ENCODE measurements at places on chromosomes 6 and 20.

DNA sequence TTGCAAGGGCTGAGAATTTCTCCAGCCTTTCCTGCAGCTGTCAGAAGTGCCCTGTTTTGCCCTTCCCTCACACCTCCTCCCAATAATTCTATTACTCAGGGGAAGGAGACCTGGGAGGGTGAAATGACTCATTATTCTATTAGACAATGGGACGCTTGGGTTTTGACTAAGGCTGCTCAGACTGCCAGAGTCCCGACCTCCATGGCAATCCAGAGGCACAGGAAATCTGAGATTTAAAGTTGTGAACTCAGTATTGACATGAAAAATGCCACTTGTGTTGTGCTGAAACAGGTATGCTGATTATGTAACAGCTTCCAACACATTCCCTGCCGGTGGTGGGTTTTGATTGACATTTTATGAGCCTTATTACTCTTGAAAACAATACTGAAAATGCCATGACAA, 625.9 kb upstream of the FLRT3 start:
- DNase-seq, result no peak

- DNase-seq, result no peak
These were observed 81.1 kb downstream of the IBTK start for GRCh38 chr6:82166493-82166892.

DNA sequence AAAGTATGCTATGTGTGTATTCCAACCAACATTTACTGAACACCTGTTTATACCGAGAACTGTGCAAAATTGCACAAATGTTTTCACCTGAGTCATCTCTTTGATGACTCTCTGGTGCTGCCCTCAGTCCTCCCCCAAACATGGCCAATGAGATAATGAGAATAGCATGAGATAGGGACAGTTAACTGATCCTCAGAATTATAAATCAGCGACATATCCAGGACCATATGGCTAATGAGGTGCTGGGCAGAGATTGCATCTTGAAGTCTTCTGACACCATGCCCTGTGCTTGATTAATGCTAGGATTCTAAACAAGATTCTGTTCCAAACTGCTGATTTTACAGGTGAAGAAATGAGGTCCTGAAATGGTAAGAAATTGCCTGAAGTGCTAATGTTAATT, 13.0 kb downstream of the CLVS2 start:
- DNase-seq, result no peak

DNA sequence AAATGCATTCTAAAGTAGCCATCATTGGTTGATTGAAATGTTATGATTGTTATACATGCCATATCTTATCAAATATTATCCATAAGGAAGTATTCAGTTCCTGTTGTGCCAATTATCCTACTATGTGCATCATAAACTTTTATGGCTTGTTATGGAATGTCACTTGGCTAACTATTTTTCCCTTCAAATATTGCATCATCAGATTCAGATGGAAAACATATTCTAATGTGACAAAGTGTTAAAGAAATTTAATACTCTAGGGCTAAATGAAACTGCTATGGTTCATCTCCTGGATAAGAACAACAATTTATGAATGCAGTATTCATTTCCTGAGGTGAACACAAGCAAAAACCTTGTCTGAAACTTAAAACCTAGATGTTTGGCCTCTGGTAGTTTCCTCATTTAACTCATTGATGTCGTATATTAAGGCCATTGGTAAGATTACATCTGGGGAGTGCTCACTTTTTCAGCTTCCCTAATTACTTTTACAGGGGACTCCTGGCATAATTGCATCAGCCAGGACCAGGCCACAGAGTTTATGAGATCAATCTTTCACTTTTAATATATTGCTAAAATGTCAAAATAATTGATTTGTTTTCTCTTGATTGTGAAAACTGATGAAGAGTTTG, 134.9 kb upstream of the CEP162 start:
- DNase-seq, result no peak

- DNase-seq, result no peak
These were observed 96.8 kb downstream of the ARMC2 start for GRCh38 chr6:108944707-108945680.

DNA sequence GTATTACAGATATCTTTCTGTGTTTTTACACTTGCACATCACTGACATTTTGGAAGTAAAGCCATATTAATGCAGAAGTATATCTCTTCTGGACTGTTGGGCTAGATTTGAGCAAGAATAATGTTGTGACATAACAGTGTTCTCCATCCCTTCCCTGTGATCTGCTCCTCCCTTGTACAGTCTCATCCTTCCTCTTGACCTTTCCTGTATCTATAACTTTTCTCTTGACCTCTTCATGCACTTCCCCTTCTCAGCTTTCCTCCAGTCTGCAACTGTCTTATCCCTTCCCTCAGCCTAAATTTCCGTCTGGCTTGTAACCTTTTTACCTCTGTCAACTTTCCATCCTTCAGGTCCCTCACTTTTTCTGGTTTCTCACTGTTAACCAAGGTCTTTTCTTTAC, 29.8 kb downstream of the NCOA3 start:
- no peak for DNase-seq

DNA sequence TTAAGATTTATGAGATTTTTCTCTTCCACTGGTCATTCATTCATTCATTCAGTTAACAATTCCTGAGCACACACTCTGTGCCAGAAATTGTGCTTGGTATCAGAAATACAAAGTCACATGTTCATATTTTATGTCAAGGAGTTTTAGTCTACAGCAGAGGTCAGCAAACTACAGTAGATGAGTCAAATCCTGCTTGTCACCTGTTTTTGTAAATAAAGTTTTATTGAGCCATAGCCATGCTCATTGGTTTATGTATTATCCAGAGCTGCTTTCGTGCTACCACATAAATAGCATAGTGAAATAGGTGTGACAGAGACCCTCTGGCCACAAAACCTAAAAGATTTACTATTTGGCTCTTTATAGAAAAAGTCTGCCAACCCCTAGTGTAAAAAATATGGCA, 46.8 kb downstream of the THEMIS start:
- DNase-seq, result no peak

- no peak for DNase-seq
These were observed 18.9 kb upstream of the SRSF6 start for GRCh38 chr20:43438578-43439316.

GRCh38 chr20:51021067-51022025, 1.6 kb downstream of the KCNG1 start:
- no peak for DNase-seq

DNA sequence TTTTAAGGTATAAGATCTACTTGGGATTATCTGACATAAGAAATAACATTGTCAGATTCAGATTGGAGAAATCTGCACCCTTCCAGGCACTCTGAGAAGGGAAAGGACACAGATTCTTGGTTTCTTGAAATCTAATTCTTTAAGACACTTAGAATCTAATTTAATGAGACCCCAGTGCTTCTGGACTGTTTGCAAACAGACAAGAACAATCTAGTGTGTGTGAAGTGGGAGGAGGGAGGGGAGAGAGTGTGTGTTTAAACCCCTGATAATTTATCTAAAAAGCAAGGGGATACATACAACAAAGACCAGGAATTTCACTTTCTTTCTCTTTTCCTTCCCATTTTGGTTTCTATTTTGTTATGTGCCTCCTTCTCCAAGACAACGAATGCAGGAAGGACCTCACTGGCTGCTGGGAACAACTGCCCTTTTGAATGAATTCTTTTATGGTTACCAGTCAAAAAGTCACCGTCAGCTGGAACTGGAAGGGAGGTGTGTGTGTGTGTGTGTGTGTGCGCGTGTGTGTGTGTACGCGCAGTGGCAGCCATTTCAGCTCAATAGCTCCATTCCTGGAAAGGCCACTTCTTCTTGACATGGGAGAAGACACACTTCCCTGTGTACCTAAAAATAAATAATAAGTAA, 129.4 kb downstream of the BCAS1 start:
- DNase-seq, result no peak

DNA sequence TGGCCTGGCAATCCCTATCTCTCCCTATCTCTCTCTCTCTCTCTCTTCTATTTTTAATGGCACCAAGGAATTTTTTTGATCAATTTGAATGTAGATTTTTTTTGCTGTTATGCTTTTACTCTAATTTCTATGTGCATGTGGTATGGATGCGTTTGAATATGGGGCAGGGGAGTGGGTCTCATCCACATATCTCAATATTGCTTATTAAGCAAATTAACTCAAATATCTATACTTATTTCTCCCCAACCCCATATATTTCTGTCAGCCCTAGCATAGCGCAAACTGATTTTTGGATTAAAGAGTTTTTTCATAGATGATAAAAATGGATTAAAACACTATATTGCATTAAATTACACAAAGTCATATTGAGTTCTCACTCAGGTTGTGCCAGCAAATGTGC, 210.2 kb downstream of the KHDRBS2 start:
- DNase-seq, result no peak

GRCh38 chr6:85403331-85404015, 46.4 kb upstream of the NT5E start:
- DNase-seq, result no peak

DNA sequence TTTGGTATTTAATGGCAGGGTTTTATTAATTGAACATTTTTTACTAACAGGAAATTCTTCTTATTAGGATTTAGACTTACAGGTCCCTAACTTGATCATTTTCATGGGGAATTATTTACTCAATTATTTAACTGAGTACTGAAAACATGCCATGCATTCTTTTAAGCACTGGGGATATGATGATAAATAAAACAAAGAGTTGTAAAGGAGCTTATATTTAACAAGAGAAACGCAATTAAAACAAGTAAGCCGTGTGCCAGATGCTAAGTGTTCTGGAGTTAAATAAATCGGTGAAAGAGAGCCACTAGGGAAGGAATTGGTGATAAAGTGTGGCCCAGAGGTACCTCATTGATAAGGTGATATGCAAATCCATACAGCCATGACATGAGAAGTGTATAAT, 214.2 kb upstream of the HTR1E start:
- no peak for DNase-seq

Data from CD4-positive, alpha-beta T cell (primary cell).